ENCODE measurements at places on chromosomes 7 and 10.
A peak's percentile ranks its signal among the peaks of the same experiment; 100 is the strongest.

DNA sequence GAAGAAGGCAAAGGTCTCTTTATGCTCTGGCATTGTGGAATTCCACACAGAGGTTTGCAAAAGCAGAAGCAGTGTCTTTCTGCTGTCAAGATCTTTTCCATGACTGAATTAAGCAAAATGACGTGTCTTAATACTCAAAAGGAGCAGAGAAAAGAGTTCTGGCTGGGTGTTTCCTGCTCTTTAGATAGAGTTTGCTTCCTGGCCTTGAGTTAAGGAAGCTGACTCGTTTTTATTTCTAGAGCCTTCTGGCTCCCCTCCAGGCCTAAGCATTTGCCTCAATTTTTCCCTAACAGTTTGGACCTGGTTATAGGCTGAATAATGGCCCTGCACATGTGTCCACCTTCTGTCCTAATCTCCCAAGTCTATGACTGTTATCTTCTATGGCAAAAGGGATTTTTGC is 21.6 kb downstream of the TAS2R41 start:
- DNase-seq: peak; percentile 12

GRCh38 chr10:59611048-59611447 is 98.6 kb downstream of the SLC16A9 start:
- no peak for DNase-seq

DNA sequence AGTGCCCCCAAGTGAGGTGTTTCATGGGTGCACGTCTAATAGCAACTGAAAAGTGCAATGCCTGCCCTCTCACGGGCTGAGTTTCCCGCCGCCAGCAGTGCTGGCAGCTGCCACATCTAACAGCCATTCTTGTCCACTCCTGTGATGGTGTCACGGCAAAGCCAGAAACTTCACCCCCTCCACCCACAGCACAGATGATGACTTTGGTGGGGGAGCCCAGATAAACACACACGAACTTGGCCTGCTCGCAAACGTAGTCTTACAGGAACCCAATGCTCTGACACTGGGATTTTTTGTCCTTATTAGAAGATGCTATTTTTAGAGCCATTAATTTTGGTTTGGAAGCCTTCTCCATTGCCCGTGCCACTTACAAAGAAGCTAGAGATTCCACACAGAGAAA is 26.7 kb downstream of the CPXM2 start:
- DNase-seq: no peak

GRCh38 chr7:38242814-38243213 is 30.6 kb downstream of the TARP start:
- no peak for DNase-seq

DNA sequence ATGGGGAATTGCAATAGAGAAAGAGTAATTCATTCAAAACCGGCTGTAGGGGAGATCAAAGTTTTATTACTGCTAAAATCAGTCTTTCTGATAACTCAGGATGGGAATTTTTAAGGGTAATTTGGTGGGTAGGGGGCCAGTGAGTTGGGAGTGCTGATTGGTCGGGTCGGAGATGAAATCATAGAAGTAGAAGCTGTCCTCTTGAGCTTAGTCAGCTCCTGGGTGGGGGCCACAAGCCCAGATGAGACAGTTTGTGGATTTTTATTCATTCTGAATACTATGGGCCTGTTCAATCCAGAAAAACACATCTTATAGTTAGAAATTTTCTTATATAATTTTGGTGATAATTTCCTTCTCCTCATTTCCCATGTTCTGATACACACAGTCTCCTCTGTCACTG is 25.4 kb downstream of the CALD1 start:
- DNase-seq: no peak

- DNase-seq: no peak
These were observed 135.2 kb downstream of the INHBA start for GRCh38 chr7:41567731-41568114.

Measured in small intestine (tissue), 16 donors.